ENCODE measurements at places on chromosomes 6 and 20. TPM values are rescaled to one million over a fixed set of nuclear protein-coding genes. Genes with fewer than 3 reads are reported as not detected.

Gene SASH1
- polyA plus RNA-seq: 31.3 TPM

Gene ADTRP
- polyA plus RNA-seq: 2.9 TPM

Gene SLC12A5
- polyA plus RNA-seq: 2.6 TPM

Gene BHLHE23
- polyA plus RNA-seq: not detected

Gene TCF19
- 20.1 TPM for polyA plus RNA-seq

Gene FAM209B
- polyA plus RNA-seq: 0.39 TPM

- DNase-seq: no peak
Measured at GRCh38 chr6:135141728-135142127, 39.4 kb upstream of the MYB start.

GRCh38 chr6:33763483-33763882, 16.8 kb upstream of the IP6K3 start:
- DNase-seq: no peak

DNA sequence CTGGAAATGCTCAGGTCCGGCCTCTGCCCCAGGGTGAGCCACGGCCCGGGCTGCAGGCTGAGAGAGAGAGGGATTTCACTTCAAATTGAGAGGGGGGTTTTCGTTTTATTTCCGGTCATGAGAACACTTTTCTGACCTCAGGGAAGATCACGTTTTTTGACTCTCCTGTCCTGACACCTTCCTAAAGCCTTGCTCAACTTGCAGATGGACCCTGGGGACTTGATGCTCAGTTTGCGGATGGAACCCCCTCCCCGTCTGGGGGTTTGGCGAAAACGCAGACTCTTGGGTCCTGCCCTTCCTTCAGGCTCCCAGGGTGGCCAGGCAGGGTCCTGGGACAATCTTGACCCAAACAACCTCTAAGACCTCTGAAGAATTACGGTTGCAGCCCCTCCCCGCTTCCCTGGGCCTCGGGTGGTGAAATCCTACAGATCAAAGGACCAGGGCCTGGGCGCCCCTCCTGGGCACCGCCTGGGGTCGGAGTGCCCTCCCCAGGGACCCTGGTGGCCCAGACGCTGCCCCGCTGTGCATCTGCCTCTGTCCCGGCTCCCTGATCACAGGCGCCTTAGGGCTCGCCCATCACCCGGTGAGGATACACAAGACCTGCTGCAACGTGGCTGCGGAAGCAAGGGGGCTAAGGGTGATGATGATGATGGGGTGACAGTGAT, 148.2 kb downstream of the ERMARD start:
- DNase-seq: no peak

Data from right renal pelvis (tissue), 4 donors.